Muscle of leg (tissue), 16 donors: ENCODE measurements at places on chromosomes 5 and 9. TPM values are rescaled to one million over a fixed set of nuclear protein-coding genes. Genes with fewer than 3 reads are reported as not detected.

DNA sequence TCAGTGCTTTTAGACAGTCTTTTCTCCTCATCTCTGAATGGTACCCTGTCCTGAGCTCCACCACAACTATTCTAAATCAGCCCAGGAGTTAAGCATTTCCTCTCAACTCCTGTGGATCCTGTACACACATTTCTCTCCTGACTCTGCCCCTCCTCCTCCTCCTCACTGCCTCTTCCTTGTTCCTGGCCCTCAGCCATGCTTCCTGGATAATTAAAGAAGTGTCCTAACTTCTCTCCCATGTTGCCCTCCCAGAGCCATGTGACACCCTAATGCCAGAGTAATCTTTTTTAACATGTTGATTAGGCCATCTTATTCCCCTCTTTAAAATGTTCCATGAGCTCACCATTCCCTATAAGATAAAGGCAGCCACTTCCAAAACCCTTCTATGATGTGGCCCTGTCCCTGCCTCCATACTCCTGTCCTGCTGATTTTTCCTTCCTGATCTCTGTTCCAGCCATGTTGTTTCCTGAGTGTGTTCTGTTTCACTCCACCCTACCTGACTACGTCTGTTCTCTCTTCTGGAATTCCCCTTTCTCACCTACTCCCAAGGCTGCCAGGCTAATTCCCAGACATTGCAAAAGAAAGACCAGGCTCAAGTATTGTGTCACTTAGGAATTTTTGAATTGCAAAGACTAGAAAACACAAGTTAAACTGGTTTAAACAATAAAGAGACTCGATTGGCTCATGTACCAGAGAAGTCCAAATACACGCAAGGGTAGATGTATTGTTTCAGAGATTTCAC, 295.2 kb downstream of the MAST4 start:
- peak; percentile 7 for DNase-seq

- no peak for DNase-seq
Measured at GRCh38 chr9:127447416-127448111, 3.6 kb downstream of the RPL12 start.

Gene FAM53C
- total RNA-seq = 25.8 TPM

- DNase-seq = no peak
Measured at GRCh38 chr9:129173296-129174101, 4.6 kb downstream of the IER5L start.

Gene ACSL6
- total RNA-seq = 0.62 TPM

GRCh38 chr5:102731693-102732092, 23.4 kb upstream of the PAM start:
- no peak for DNase-seq

DNA sequence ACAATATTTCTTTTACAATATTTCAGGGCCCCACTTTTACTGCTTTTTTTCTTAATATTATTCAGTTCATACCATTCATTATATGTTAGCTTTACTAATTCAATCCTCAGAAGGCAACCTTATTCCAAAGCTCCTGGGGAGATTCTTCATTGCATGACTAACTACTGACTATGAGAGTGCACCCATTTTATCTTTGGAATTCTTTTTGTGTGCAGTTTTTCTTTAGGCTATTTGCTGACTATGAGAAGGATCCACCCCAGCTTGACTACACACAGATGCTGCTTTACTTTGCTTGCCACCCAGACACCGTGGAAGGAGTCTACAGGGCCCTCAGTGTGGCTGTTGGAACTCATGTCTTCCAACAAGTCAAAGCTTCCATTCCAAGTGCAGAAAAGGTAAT, 56.9 kb upstream of the IL7R start:
- no peak for DNase-seq

Gene DMRT2
- 23.4 TPM for total RNA-seq

DNA sequence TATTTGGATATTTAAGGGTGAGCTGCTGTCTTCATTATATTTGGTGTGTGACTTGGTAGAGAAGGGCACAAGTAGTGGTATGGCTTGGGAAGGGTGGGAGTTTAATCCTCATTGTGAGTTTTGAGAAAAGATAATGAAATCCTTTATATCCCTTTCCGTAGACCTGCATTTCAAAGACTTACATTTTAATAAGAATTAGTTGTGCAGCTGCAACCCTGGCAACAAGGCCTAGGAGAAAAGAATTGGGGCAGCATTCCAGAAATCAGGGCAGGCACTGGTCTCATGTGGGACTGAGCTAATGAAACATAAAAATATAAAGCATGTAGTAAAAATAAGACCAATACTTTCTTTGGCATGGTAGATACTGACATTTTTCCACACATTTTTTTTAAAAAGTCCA, 60.5 kb downstream of the CDC42SE2 start:
- DNase-seq = peak; percentile 88

GRCh38 chr9:22010866-22011625, 1.9 kb upstream of the CDKN2B start:
- DNase-seq = peak; percentile 73

Gene GCNT4
- 0.04 TPM for total RNA-seq

- no peak for DNase-seq
Measured at GRCh38 chr5:59637884-59638580, 255.5 kb downstream of the PDE4D start.

Gene ANKRD20A1
- 0.44 TPM for total RNA-seq

Gene NR2F1-AS1
- 3.8 TPM for total RNA-seq

Gene ANKHD1
- total RNA-seq = 49.8 TPM

- DNase-seq = no peak
Measured at GRCh38 chr5:33563983-33564908, 123.5 kb downstream of the TARS1 start.

DNA sequence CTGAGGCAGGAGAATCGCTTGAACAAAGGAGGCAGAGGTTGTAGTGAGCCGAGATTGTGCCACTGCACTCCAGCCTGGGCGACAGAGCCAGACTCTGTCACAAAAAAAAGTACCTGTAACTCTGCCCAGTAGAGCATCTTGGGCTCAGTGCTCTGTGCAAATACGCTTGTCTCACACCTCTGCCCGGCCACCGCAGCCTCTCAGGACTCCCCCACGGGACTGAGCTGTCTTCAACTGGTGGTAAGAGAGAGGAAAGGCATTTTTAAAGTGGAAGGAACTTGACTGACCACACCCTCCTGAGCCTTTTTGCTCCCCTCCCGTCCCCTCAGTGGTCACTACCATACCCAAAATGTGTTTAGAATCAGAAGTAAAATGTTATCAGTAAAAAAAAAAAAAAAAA, 174.3 kb upstream of the PIK3R1 start:
- DNase-seq = no peak

- no peak for DNase-seq
Measured at GRCh38 chr9:15505921-15506320, 4.8 kb downstream of the PSIP1 start.

DNA sequence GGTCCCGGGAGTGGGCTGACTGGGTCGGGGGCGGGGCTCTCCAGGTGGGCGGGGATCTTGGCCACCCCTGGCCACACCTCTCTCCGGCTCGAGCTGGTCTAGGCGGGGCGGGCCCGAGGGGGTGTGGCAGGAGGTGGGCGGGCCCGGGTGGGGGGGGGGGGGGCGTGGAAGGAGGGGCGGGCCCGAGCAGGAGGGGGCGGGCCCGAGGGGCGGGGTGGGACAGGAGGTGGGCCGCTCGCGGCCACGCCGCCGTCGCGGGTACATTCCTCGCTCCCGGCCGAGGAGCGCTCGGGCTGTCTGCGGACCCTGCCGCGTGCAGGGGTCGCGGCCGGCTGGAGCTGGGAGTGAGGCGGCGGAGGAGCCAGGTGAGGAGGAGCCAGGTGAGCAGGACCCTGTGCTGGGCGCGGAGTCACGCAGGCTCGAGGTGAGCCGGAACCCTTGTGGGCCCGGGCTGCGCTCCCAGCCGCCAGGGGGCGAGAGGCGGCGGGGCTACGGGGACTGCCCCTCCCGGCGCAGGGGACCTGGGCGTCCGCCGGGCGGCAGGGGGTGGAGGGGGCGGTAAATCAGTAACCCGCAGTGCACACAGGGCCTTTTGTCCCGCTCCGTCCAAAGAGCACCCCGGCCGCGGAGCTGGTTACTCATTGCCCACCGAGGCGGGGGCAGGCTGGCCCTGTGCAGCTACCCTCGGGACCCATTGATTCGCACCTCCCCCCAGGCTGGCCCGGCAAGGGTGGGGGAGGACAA, at the start of gene FGFR4:
FGFR4 (plus strand) TSS at position 262 of the 744 bp plus-strand sequence. CDS start 2,688 bp downstream, outside the sequence.
- DNase-seq = peak; percentile 83

DNA sequence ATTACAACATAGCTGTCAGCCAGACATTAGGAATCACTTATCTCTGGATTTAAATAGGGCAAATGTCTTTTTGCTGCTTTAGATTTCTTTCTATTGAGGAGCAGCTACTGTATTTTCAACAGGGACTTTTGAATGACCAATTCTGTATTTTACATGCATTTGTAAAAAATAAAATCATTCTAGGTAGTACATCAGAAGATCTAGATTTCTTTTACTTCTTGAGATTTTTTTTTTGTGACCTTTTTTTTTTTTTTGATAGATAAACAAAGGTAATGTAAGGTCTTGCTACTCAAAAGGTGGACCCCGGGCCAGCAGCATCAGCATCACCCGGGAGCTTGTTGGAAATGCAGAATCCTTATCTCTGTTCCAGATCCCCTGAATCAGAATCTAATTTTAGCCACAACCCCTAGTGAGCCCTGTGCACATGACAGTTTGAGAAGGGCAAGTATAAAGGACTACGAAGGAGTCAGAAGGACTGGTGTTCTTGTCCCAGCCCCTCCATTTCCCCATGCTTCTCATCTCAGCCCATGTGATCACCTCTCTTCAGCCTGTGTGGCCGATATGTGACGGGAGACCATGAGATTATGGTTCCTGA, 37.7 kb upstream of the CKMT2 start:
- no peak for DNase-seq

DNA sequence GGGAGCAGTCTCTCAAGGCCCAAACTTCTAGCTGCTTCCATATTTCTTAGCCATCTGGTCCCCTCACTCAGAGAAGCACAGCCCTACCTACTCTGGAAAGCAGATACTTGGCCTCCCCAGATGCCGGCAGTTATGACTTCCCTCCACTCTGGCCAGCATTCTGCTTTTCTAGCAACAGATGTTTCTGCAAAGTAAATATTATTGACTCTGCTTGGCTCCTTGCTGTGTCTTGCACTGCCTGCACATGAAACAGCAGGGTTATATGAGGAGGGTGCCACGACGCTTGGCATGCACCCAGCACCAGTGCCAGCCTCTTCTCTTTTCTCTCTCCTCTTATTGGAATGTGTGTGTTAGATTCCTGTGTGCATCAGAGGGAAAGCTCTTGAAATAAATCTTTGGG, 99.7 kb downstream of the ARHGAP26 start:
- DNase-seq = peak; percentile 96

GRCh38 chr5:77073667-77074066, 13.4 kb downstream of the ZBED3 start:
- no peak for DNase-seq

DNA sequence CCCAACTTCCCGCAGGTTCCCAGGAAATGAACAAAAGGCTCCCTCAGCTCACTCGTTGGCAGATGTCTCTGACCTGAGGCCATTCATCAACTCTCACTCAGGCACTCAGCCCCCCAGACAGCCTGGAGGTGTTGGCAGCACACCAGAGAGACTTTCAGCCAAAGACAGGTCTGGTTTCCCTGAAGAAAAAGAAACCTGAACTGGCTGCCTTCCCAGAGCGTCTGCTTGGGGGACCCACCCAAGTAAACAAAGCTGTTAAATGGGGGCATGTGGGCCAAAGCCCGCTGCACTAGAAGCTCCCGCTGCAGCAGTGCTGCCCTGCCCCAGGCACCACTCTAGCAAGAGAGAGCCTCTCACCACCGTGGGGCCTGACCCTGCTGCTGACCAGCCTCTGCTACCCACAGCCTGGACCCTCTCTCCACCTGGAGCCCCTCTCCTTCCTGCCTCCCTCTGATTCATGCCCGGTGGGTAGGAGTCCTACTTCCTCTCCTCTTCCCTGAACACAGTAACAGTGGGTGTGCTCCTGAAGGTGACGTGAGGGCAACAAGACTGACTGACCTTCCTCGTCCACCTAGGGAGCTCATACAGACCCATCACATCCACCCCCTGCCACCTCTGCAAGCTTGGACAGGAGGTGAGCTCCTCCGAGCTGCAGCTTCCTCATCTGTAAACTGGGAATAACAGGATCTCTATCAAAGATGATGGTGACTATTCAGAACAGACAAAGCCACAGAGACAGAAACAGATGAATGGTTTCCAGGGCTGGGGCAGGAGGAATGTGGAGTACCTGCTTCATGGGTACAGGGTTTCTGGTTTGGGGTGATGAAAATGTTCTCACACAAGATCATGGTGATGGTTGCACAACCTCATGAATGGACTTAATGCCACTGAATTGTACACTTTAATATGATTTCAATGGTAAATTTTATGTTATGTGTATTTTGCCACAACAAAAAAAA, 31.0 kb upstream of the GABRP start:
- peak; percentile 22 for DNase-seq

DNA sequence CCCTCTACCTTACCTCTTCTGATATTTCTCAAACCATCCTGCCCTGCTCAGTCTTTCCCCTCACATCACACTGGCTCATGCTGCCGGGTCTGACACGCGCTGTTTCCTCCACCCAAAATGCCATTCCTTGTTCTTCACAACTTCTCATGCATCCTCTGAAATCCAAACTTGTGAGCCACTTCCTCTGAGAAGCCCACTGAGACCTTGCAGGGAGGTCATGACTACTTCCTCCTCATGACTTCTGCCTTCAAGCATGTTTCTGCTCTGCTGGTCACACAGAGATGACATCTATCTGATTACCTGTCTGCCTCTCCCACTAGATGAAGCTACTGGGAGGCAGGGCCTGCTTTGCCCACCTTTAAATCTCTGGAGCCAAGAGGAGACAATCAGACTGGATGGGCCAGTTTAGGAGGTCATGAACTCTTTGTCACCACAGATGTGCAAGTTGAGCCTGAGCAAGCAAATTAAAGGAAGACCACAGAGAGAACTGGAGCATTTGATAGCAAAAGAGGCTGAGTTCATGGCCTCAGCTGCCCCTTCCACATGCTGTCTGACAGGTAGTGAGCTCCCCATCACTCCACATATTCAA, 119.8 kb upstream of the TBC1D2 start:
- DNase-seq = no peak

DNA sequence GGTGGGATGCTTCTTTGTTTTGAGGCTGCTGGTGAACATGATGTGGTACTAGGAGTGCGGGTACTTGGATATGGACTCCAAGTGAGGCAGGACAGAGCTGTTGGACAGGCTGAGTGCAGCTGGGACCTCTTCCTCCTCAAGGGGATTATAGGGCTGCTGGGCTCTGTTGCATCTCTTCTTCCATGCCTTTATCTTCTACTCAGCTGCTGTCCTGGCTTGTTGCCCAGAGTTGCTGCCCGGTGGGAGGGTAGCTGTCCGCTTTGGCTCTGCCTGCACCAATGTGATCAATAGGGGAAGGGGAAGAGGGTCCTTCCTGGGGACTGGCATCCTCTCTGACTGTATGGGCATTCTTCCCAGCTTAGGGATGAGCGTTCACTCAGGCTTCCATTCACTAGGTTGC, 1217.9 kb upstream of the ACO1 start:
- DNase-seq = peak; percentile 10

Gene SREK1IP1
- 10.4 TPM for total RNA-seq

Gene PHF24
- total RNA-seq = 0.09 TPM

Gene TMEM141
- total RNA-seq = 43.8 TPM

Gene WDR41
- total RNA-seq = 60.2 TPM

DNA sequence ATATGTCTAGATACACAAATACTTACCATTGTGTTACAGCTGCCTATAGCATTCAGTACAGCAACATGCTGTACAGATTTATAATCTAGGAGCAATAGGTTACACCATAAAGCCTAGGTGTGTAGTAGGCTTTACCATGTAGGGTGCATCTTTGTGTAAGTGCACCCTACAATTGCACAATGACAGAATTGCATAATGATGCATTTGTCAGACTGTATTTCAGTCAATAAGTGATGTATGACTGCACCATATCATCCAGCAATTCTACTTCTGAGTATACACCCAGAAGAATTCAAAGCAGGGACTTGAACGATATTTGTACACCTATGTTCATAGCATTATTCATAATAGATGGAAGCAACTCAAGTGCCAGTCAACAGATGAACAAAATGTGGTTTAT, 100.4 kb upstream of the SLC44A1 start:
- DNase-seq = no peak

GRCh38 chr9:127056446-127056845, 66.0 kb downstream of the ANGPTL2 start:
- DNase-seq = no peak
